ENCODE measurements at places on chromosomes 11 and 22. TPM values are rescaled to one million over a fixed set of nuclear protein-coding genes. Genes with fewer than 3 reads are reported as not detected.

Gene SPECC1L
- total RNA-seq = 43.3 TPM

Gene KRTAP5-2
- not detected for total RNA-seq

Gene PATE4
- not detected for total RNA-seq

Gene LMO1
- not detected for total RNA-seq

Gene NEAT1
- total RNA-seq = 731 TPM

Gene CHRM1
- not detected for total RNA-seq

Gene GSTT2
- total RNA-seq = 0.26 TPM

Gene PANX2
- total RNA-seq = 0.77 TPM

Gene LGALS1
- total RNA-seq = 1,518 TPM

Gene HEPHL1
- total RNA-seq = not detected

Gene B3GAT1
- 0.10 TPM for total RNA-seq

Gene FERMT3
- 2.9 TPM for total RNA-seq

Gene SVIP
- 13.4 TPM for total RNA-seq

Gene KCTD14
- total RNA-seq = 19.3 TPM

Gene KLHL35
- 10.9 TPM for total RNA-seq

Gene UPK3A
- not detected for total RNA-seq

Gene SEC14L6
- total RNA-seq = not detected

Gene CRYBA4
- total RNA-seq = not detected

Gene LDHAL6A
- total RNA-seq = not detected

Gene CELSR1
- total RNA-seq = 30.7 TPM

Gene CRYBB3
- 0.67 TPM for total RNA-seq

Gene SCGB1A1
- 1.1 TPM for total RNA-seq

Measured in Panc1 (cell line).